ENCODE measurements at places on chromosomes 1 and 21.

DNA sequence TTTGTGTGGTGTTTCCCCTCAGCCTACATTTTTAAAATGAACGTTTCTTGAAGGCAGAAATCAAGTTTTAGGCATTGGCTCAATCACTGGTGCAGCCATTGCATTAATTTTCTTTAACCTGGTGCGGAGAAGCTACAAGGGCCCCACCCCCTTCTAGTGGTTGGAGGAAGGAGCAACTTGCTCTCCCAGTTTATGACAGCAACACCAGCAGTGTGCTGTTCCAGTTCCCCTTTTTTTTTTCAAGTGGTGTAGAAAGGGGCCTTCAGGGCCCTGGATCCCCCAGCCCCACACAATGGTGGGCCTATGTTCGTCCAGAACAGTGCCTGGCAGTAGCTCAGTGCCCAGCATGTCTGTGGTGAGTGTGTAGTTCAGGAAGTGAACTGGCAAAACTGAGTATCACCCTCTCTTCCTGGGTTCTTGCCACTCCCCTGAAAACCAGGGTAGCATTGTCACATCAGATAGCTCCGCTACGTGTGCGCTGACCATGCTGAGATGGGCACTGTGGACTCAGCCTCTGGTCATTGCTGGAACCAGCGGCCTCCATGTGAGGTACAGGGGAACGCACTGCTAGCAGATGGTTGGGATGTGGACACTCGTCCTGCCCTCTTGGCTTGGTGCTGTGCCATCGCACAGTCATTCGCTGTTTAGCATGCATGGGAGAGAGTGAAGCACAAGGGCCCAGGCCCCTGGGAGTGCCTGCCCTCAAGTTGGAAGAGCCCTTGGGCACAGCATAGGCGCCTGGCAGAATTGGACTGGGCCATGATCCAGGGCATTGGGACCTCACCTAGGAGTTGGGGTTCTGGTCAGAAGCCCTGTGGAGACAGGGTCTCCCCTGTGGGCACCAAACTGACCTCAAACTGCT lies 7.2 kb downstream of the ARF1 start:
- DNase-seq, result no peak

DNA sequence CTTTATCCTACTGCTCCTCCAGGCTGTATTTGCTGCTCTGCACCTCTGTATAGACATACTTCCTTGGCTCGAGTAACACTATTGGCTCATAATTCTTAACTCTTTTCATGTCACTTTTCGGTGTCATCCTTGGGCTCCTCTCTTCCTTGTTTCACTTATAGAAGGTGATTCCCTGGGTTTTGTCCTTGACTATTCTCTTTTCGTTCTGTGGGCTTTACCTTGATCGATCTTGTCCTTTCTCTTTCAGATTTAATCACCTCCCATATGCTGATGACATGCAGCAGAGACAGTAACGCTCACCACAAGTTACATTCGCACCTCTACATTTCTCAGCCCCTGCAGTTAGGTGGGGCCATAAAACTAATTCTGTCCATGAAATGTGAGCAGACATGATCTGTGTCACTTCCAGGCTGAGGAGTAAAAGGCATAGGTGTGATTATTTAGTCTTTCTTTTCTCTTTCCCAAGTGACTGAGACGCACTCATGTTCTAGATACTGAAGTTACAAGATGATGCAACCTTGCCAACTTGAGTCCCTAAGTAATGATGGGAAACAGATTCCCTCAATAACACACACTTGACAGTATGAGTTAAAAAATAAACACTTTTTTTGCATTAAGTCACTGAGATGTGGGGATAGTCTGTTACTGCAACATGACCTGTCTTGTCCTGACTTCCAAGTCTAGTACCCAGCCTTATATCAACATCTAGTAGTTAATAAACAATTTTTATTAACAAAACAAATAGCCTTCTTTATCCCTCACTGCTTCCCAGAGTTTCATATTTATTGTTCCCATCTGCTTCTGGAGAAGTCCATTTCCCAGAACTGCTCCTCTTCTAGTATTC lies 49.9 kb upstream of the HAO2 start:
- DNase-seq, result no peak

DNA sequence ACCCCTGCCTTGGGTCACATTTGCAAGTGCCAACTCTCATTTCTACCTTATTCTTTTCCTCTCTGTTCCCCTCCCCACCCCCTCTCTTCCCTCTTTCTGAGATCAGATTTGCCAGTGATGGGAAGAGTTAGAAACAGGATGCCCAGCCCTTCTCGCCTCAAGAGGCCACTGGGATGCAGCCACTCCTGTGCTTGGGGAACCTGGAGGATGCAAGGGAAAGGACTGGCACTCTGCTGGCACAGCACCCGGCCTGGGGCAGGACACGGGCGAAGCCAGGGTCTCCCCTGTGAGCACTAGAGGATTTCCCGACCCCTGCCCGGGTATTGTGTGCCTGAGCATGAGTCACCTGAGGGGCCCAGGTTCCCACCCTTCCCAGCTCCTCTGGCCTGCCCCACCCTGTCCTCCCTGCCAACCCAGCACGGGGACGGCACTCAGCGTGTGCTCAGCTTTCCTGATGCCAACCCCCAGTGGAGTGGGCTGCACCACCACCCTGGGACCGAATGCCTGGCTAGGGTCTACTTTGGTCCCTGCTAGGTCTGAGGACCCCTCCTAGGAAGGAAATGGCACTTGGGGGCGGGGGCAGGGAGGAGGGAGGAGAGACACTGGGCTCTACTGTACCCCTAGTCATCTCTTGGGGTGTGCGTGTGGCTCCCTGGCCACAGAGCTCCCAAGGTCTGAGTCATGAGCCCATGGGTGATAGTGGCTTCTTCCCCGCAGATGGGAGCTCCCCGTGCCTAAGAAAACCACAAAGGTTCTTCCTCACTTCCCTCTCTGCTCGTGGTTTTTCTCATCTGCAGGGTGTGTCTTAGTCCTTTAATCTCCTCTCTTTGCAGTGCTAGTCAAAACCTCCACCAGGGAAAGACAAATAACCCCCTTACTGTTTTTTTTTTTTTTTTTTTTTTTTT lies 12.4 kb downstream of the LMNA start:
- no peak for DNase-seq

DNA sequence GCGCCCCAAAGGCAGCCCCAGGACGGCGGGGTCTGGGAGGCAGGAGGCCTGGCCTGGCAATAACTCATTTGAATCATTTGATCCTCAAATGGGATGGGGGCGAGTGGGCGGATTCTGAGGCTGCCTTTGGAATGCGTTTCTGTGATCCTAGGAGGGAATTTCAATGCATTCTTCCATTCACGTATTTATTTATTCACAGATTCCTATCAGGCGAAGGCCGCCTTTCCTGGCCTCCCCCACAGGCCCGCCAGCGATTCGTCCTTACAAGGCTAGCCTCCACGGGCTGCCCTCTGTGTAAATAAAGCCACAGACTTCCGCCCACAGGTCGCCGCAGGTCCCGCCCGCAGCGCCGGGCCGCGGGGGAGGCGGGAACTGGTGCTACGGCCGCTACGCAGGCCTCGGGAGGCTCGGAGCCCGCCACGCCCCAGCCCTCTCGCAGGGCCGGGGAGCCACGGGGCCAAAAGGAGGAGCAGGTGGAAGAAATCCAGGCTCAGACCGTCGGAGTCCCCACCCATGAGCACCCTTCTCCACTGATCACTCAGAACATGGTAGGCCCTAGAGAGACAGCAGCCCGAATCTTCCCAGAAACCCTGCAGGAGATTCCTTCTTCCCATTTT lies 31.3 kb upstream of the JUN start:
- DNase-seq, result no peak

- DNase-seq, result no peak
Observed at GRCh38 chr21:44414291-44415072, 40.8 kb upstream of the LRRC3 start.

DNA sequence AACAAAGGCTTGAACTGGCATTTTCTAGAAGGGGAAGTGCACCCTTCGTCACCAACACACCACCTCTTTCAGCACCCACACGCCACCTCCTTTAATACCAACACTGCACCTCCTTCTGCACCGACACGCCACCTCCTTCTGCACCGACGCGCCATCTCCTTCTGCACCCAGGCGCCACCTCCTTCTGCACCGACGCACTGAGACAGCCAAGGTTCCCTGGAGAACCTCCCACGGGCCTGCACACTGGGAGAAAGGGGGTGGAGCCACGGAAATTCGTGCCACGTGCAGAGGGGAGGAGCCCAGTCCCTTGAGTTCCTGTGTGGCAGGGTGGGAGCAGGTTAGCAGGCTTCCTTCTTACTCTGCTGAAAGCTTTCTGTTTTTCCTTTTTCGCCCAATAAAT lies 327.9 kb upstream of the C1orf174 start:
- DNase-seq, result no peak

GRCh38 chr1:168437821-168438220 lies 106.0 kb downstream of the XCL2 start:
- no peak for DNase-seq

GRCh38 chr21:46112725-46113215 lies 14.9 kb downstream of the COL6A2 start:
- DNase-seq, result no peak

DNA sequence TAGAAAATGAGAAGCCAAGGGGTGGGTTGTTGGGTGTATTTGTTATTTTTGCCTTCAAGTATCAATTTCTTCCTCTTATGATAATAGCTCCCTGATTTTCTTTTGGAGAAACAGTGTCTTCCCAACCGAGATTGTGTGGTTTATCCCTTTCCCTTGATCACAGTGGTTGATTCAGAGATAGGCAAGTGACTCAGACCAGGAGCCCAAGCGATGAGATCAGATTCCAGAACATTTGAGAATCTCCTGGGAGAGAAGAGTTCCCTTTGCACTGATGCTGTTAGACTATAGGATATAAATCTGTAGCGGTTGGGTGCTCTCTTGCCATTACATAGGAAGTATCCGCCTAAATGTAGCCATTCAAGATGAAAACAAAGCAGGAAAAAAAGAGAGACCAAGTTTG lies 90.1 kb upstream of the WDR26 start:
- DNase-seq, result no peak

- DNase-seq, result no peak
Observed at GRCh38 chr1:2890221-2890850, 88.8 kb upstream of the TTC34 start.

GRCh38 chr1:190196020-190196419 lies 281.6 kb downstream of the BRINP3 start:
- DNase-seq, result no peak

- DNase-seq, result no peak
Observed at GRCh38 chr1:178500091-178500770, 3.5 kb upstream of the CLEC20A start.

GRCh38 chr1:85448358-85448757 lies 16.6 kb downstream of the DDAH1 start:
- DNase-seq, result no peak

- DNase-seq, result no peak
Observed at GRCh38 chr1:10424034-10424433, 6.2 kb upstream of the CENPS start.

DNA sequence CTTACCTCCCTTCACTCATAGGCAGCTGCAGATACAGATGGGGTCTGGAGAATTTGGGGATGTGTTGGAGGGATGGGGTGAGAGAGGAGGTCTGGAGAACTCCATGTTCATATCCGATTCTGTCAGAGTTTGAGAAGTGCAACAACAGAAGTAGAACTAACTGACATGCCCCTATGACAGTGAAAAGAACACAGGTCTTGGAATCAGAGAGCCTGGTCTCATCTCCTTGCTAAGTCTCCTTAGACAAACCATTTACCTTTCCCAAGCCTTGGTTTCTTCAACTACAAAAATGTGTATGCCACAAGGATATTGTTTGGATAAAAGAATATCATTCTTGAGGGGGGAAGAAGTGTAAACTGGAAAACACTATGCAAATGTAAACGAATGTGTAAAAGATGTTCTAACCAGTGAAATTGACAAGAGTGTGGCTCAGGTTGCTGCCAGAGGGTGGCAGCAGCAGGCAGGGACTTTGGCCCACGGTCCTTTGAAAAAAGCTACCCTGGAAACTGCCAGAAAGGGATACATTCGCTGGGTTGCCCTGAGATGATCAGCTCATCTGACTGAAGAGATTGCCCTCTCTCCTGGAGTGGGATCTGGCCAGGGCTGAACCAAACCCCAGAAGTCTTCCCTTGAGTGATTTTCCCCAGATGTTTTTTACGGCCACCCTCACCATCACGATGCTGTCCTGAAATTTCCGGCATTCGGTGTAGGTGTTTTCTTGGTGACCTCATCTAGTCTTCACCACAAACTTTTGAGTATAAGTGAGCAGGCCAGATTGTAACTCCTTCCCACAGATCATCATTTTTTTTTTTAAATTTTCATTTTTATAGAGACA lies 17.0 kb upstream of the CD2 start:
- DNase-seq, result no peak
